Suprapubic skin (tissue), 4 donors: ENCODE measurements at places on chromosomes 1 and 21.

- no peak overlapping the region for H3K4me3 ChIP-seq
- peaks cover 61% of the 10 kb centered on the region for H3K27me3 ChIP-seq
- H3K36me3 ChIP-seq = no peaks in the 10 kb centered on the region
- H3K27ac ChIP-seq = no peak overlapping the region
- no peak for DNase-seq
Measured at GRCh38 chr1:17773591-17774326, 18.6 kb downstream of the ACTL8 start.

- H3K27ac ChIP-seq = peak overlapping the region; percentile 83
- H3K4me3 ChIP-seq = no peak overlapping the region
- H3K4me1 ChIP-seq = peaks cover 42% of the 10 kb centered on the region
Measured at GRCh38 chr1:91736715-91737615, 149.0 kb downstream of the TGFBR3 start.

DNA sequence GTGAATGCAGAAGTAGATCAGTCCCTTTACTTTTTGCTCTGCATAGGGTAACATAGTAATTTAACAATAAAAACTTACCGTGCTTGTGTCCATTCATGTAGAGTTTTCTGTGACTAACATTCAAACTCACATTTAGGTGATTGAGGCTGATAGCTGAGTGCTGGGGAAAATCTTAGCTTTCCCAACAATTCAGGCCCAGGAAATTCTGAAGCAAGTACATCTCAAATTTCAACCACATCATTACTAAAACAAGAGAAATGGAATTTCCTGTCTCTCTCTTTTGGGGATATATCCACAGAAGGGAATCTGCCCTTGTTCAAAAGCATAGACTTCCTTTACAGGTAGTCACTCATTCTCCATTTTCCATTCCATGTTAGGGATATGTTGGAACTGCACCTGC lies 33.1 kb upstream of the C1orf146 start:
- no peaks in the 10 kb centered on the region for H3K27me3 ChIP-seq
- no peak overlapping the region for H3K27ac ChIP-seq
- no peak for DNase-seq
- no peaks in the 10 kb centered on the region for H3K4me1 ChIP-seq

DNA sequence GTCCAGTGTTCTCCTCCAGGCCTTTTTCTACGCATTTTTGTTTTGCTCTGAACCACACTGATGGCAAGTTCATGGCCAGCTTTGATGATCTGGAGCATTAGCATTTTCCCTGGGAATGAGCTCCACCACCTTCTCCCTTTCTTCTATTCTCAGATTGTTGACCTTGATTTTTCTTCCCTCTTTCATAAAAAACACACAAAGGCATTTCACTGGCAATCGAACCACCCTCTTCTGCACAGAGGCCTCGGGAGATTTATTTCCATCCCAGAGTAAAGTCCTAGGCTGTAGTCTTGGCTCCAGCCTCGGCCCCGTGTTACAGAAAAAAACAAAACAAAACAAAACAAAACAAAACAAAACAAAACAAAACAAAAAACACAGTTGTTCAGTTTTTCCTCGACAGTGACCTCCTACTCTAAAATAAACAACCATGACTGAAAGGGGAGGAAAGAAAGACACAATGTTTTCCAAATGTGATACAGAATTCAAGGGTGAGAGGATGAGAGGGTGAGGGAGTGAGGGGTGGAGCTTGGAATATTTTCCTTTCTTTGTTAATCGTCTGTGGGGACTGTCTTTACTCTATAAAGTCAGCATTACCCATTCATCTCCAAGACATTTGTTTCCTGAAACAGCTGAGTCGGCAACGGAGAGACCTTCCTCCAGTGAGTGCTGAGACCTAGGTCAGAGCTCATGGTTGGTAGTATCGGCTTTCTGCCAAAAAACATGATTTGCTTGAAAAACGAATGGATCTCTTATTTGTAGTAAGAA lies 29.8 kb upstream of the RNF186 start:
- no peak for DNase-seq
- no peaks in the 10 kb centered on the region for H3K4me1 ChIP-seq
- H3K36me3 ChIP-seq = no peaks in the 10 kb centered on the region
- H3K27ac ChIP-seq = no peak overlapping the region
- H3K4me3 ChIP-seq = no peak overlapping the region

GRCh38 chr1:66357478-66358197 lies 176.3 kb upstream of the SGIP1 start:
- peaks cover 41% of the 10 kb centered on the region for H3K4me1 ChIP-seq
- H3K27ac ChIP-seq = no peak overlapping the region
- no peak for DNase-seq

DNA sequence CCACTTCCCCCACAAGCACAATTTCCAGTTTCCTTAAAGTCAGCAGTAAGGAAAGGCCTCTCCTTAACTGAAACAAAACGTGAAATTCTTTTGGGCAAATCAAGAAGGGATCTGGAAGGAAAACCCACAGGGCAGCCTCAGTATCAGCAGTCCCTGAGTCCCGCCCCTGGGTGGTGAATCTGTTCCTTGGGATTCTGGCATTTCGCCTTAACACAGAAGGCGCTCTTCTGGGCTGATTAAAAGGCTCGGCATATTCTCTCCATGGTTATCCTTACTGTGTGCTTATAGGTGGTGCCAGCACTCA lies 12.2 kb upstream of the RAB4A start:
- H3K4me3 ChIP-seq = no peak overlapping the region
- no peaks in the 10 kb centered on the region for H3K36me3 ChIP-seq
- peaks cover 11% of the 10 kb centered on the region for H3K4me1 ChIP-seq
- no peak for DNase-seq

DNA sequence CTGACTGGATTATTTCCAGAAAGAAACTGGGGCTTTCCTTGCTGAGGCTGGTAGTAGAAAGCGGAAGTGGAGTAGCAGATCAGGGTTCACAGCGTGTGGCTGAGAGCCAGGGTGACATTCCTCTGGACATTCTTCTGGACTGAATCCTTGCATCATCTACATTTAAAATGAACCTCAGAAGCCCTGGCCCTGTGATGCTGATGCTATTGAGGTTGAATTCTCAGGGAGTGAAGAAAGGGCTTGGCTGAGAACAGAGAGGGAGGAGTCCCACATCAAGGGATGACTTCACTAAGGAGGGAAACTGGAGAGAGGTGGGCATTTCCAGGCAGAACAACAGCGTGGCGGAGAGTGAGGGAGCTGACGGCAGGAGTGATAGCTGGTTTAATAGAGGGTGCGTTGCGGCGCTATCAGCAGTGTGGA lies 102.3 kb upstream of the LMO4 start:
- peak; percentile 67 for DNase-seq
- H3K4me1 ChIP-seq = peaks cover 9% of the 10 kb centered on the region
- peak overlapping the region; percentile 12 for H3K27ac ChIP-seq
- H3K4me3 ChIP-seq = no peak overlapping the region
- H3K36me3 ChIP-seq = no peaks in the 10 kb centered on the region

GRCh38 chr1:101928829-101929228 lies 67.9 kb downstream of the OLFM3 start:
- H3K4me1 ChIP-seq = no peaks in the 10 kb centered on the region
- H3K27ac ChIP-seq = no peak overlapping the region
- DNase-seq = no peak
- no peak overlapping the region for H3K4me3 ChIP-seq

DNA sequence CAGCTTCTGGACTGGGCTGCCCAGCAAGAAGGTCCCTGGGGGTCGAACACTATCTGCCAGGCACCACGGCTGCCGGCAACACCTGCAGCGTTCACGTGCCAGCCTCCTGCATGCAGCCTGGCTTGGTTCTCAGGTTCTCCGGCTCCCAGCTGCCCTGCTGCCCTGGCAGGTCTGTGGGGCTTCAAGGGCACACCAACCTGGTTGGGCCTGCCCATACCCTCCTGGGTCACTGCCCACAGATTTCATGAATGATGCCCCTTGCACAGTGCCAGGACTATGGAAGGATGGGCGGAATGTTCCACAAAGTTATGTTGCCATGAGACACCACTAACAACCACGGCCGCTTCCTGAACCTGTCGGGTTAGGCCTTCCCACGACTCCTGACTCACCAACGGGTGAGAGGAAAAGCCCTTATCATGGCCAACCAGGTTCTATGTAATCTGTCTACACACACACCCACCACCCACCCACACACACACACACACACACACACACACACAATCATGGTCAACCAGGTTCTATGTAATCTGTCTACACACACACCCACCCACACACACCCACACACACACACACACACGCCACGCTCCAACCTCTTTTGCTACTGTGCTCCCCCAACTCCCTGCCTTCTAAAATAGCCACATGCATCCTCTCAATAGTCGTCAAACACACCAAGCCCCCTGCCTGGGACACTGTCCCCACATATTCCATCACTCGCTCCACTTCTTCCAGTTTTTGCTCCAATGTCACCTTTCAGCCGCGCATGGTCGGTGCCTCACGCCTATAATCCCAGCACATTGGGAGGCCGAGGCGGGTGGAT lies 32.2 kb downstream of the HSPG2 start:
- H3K36me3 ChIP-seq = no peaks in the 10 kb centered on the region
- peak; percentile 86 for DNase-seq
- H3K27me3 ChIP-seq = no peaks in the 10 kb centered on the region
- H3K4me1 ChIP-seq = peaks cover 100% of the 10 kb centered on the region
- peak overlapping the region; percentile 88 for H3K27ac ChIP-seq

DNA sequence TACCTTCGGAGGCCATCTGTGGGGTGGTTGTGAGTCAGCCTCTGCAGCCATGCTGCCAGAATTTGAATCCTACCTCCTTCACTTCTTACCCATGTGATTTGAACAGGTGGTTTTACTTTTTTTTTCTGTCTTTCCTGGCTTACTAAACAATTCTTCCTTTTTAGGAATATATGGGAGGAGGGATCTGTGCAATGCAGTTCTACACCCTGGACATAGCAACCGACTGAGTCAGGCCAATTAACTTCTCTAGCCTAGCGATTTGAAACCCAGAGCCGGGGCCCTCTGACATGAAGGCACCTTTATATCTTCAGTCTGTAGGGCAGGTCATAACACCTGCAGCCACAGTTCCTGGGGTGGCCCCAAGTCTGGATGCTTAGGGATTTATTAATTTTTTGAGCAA lies 83.6 kb downstream of the ST6GALNAC3 start:
- no peak overlapping the region for H3K4me3 ChIP-seq
- H3K36me3 ChIP-seq = no peaks in the 10 kb centered on the region
- H3K27ac ChIP-seq = no peak overlapping the region
- no peaks in the 10 kb centered on the region for H3K27me3 ChIP-seq

DNA sequence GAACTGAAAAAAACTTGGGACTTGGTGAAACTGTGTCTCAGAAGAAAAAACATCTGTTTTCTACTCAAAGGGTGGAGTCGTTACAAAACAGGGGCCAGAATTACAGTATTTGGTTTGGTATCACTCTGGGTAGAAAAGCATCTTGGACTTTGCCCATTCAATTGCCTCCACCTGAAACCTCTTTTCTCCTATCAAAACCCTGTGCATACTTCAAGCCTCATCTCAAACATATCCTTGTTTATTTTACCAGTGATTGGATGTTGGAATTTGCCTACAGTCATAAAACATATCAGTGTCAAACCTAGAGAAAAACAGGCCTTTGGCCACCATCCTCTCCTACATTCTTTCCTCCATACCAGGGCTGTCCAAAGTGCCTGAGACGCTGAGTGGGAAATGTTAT lies 281.5 kb downstream of the PLPP3 start:
- H3K4me1 ChIP-seq = no peaks in the 10 kb centered on the region
- no peaks in the 10 kb centered on the region for H3K27me3 ChIP-seq
- no peak overlapping the region for H3K27ac ChIP-seq
- DNase-seq = no peak

- peak; percentile 72 for DNase-seq
- H3K4me1 ChIP-seq = peaks cover 47% of the 10 kb centered on the region
- no peaks in the 10 kb centered on the region for H3K27me3 ChIP-seq
- H3K36me3 ChIP-seq = no peaks in the 10 kb centered on the region
- H3K4me3 ChIP-seq = no peak overlapping the region
Measured at GRCh38 chr1:2215329-2215728, 12.8 kb upstream of the SKI start.

- no peaks in the 10 kb centered on the region for H3K27me3 ChIP-seq
- no peak overlapping the region for H3K27ac ChIP-seq
- H3K36me3 ChIP-seq = no peaks in the 10 kb centered on the region
Measured at GRCh38 chr1:87084244-87084836, 169.9 kb downstream of the HS2ST1 start.

- no peaks in the 10 kb centered on the region for H3K27me3 ChIP-seq
- H3K4me1 ChIP-seq = no peaks in the 10 kb centered on the region
- no peak overlapping the region for H3K4me3 ChIP-seq
Measured at GRCh38 chr1:175683491-175684298, 59.7 kb downstream of the TNR start.

DNA sequence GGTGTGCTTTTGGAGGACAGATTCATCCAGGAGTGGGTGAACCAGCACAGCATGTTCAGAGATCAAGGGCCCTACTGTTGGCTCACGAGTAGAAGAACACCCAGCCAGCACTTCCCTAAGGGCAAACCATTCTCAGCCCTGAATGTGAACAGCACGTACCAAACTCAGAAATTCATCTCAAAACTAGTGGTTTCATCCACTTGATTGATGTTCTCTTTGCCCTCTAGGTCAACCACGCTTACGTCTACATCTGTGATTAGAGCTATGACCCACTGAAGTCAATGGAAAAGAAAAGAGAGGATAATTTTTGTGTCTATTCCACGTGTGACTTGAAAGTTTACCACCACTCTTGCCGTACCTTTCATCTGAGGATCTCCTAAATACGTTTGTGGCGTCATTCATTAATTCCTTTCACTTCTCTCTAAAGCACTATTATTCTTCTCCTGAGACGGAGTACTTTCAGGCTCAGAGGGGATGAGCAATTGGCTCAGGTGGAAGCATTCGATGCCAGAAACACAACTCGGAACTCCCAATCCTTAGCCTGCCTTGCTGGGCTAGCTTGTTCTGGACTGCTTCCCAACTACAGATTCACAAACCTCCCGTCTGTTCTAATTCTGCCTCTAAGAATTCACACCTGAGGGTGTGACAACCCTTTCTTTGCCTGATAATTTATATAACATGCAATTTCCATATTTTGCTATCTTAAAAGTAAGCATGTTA lies 57.3 kb upstream of the HIVEP3 start:
- H3K36me3 ChIP-seq = no peaks in the 10 kb centered on the region
- H3K4me1 ChIP-seq = peaks cover 4% of the 10 kb centered on the region
- no peak for DNase-seq
- H3K27ac ChIP-seq = no peak overlapping the region

DNA sequence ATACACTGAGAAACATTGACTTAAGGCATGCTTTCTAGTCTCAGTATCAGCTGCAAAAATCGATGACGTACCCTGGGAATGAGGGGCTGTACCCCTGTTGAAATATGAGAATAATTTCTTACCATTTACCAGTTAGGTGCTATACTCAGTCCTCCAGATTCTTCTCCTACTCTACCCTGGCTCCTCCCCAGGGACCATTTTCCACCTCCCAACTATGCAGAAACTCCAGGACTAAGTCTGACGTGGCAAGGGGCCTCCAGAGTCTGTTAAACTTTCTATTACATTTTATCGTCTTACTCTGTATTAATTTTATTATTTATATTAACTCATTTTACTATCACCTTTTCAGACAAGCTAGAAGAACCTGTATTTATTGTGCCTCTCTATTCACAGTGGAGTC lies 124.3 kb downstream of the CYYR1 start:
- H3K4me1 ChIP-seq = no peaks in the 10 kb centered on the region
- peak overlapping the region; percentile 51 for H3K27ac ChIP-seq
- H3K27me3 ChIP-seq = no peaks in the 10 kb centered on the region

- peaks cover 3% of the 10 kb centered on the region for H3K27me3 ChIP-seq
- no peak overlapping the region for H3K27ac ChIP-seq
- H3K36me3 ChIP-seq = no peaks in the 10 kb centered on the region
- no peak for DNase-seq
- H3K4me3 ChIP-seq = no peak overlapping the region
- H3K4me1 ChIP-seq = peaks cover 35% of the 10 kb centered on the region
Measured at GRCh38 chr1:47991187-47991586, 6.0 kb downstream of the TRABD2B start.
